ENCODE measurements at places on chromosomes 2 and 18. TPM values are rescaled to one million over a fixed set of nuclear protein-coding genes. Genes with fewer than 3 reads are reported as not detected.
A peak's percentile ranks its signal among the peaks of the same experiment; 100 is the strongest.

Gene CNDP1
- not detected for total RNA-seq

Gene SH2D6
- total RNA-seq = 0.88 TPM

Gene MLPH
- total RNA-seq = not detected

DNA sequence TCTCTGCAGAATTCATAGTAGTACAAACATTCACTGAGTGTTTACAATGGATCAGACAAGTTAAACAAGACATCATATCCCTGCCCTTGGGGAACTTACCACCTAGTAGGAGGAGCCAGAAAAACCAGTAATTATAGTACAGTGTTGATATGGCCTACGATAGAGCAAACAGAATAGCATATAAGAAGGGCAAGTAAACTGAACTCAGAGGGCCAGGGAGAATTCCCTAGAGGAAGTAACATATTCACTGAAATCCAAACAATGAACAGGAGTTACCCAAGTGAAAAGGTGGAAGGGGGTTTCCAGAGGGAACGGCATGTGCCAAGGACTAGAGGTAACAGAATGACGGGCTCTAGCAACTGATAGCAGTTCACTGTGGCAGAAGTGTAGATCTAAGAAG is 34.1 kb downstream of the NHEJ1 start:
- no peaks in the 10 kb centered on the region for H3K27me3 ChIP-seq
- no peak overlapping the region for H3K4me3 ChIP-seq
- H3K27ac ChIP-seq = no peak overlapping the region
- no peak for DNase-seq

Gene MEP1B
- not detected for total RNA-seq

DNA sequence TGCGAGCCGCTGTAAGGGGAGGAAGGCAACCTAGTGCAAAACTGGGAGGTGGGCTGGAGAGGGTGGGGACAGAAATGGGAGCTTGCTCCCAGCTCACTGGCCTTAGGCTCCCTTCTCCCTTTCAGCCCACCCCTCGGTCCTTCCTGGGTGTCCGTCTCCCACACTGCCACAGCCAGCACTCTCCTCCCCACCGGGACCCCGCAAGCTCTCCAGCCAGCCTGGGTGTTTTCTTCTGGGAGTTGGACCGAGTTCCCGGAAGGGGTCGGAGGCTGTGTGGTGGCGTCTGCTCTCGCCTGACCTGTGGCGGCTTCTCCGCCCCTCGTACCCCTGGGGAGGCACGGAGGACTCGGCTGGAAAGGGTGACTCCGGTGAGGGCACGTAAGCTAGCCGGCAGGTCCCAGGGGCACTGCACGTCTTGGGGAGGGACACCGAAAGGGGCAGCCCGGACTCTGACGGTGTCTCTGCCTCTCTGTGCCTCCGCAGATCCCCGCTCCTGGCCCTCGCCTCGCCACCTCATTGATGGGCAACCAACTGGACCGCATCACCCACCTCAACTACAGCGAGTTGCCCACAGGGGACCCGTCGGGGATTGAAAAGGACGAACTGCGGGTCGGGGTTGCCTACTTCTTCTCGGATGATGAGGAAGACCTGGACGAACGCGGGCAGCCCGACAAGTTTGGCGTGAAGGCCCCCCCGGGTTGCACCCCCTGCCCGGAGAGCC is 1.1 kb downstream of the LRATD1 start:
- H3K4me1 ChIP-seq = no peaks in the 10 kb centered on the region
- DNase-seq = no peak
- peaks cover 59% of the 10 kb centered on the region for H3K27me3 ChIP-seq
- H3K27ac ChIP-seq = no peak overlapping the region
- H3K36me3 ChIP-seq = no peaks in the 10 kb centered on the region

DNA sequence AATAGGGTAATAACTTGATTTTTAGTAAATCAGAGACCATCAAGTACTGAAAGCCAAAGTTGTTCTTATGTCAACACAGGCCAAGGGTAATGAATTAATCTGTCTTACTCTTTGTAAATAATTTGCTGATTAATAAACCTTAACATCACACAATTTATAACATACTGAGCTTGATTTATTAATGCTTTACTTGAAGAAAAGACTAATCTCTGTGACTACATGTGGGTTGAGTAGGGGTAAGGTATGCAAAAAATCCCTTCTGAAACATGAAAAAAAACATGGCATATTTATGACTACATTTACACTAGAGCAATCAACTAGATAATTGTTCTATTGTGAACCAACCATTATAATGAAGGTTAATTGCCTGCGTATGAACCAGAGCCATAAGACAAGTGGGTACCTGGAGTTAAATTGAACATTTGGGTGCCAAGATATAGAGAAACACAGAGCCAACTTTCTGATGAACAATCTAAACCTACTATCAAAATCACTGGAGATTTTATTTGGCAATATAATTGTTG is 67.7 kb upstream of the GRB14 start:
- no peak overlapping the region for H3K4me3 ChIP-seq
- DNase-seq = no peak
- no peaks in the 10 kb centered on the region for H3K4me1 ChIP-seq
- no peaks in the 10 kb centered on the region for H3K36me3 ChIP-seq

DNA sequence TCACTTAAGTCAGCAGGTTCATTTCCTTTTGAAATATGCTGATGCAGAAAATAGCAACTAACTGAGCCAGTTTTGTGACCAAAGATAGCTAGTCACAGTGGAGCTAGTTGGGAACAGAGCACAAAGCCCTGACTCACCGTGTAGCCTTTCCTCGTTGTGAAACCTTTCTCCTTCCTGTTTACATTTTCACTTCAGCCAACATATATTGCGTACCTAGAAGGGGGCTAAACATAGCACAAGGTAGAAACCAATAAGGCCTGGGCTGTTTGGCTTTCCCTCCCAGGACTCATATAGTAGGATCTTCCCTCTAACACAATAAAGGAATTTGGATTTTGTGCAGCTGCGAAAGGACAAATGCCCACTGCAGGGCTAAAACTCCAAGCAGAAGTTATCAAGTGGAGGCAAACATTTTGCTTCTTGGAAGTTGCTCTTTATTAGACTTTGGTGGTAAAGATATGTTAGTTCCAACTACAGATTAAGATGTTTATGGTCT is 24.5 kb upstream of the LPIN2 start:
- H3K27ac ChIP-seq = no peak overlapping the region
- no peaks in the 10 kb centered on the region for H3K27me3 ChIP-seq
- no peaks in the 10 kb centered on the region for H3K36me3 ChIP-seq
- DNase-seq = no peak

Gene DLX1
- total RNA-seq = not detected

Gene CBLN2
- total RNA-seq = not detected

- H3K4me1 ChIP-seq = no peaks in the 10 kb centered on the region
- H3K27me3 ChIP-seq = no peaks in the 10 kb centered on the region
- H3K36me3 ChIP-seq = no peaks in the 10 kb centered on the region
- no peak for DNase-seq
- no peak overlapping the region for H3K27ac ChIP-seq
- H3K4me3 ChIP-seq = no peak overlapping the region
These were observed 36.6 kb upstream of the CETN1 start for GRCh38 chr18:543447-544078.

DNA sequence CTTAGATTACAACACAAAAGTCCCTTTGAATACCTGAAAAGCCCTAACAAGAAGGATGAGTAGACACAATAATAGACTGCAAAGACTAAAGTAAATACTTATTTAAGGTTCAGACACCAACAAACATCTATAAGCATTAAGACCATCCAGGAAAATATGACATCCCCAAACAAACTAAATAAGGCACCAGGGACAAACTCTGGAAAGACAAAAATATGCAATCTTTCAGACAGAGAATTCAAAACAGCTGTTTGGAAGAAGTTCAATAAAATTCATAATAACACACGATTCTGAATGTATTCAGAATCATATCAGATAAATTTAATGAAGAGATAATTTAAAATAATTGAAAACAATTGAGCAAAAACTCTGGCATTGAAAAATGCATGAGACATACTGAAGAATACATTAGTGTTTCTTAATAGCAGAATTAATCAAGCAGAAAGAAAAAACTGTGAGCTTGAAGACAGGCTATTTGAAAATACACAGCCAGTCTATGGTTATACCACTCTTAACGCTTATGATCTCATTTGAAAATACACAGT is 1388.8 kb downstream of the DSC3 start:
- H3K27me3 ChIP-seq = no peaks in the 10 kb centered on the region
- H3K4me1 ChIP-seq = no peaks in the 10 kb centered on the region
- no peaks in the 10 kb centered on the region for H3K36me3 ChIP-seq
- no peak for DNase-seq

- no peaks in the 10 kb centered on the region for H3K36me3 ChIP-seq
- DNase-seq = no peak
- H3K27ac ChIP-seq = no peak overlapping the region
- H3K4me1 ChIP-seq = peaks cover 5% of the 10 kb centered on the region
- H3K27me3 ChIP-seq = peaks cover 6% of the 10 kb centered on the region
These were observed 14.1 kb downstream of the SLC4A3 start for GRCh38 chr2:219641390-219642068.

Gene CD226
- total RNA-seq = 19.9 TPM

DNA sequence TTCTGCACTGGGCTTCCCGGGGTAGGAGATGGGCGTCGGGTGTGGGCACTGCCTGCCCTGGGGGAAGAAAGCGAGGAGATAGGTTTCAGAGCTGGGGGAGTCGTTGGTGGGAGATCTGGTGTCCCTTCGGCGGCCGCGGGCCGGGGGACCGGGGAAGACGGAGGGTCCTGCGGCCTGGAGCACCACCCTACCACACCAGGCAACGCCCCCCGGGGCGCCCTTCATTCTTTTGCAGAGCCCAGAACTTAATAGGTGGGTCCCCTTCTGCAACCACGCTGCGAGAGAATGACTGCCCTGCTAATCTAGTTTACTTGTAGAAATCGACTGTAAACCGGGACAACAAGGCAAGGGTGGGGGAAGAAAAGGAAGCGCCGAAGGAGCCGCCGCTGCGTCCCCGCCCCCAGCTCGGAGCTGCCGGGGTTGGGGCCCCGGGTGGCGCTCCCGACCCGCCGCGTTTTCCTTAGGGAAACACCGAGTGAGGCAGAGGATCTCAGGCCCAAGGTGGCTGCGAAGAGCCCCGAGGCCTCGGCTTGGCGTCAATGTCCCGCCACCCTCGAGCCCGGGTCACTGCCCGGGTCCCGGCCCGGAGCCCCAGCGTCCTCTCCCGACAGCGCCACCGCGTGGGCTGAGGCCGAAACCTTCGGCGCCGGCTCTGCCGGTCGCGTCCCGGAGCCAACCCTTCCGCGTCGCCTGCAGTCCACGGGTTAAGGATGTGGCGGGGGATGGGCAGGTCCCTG is 5.4 kb upstream of the SATB2 start:
- no peaks in the 10 kb centered on the region for H3K36me3 ChIP-seq
- peaks cover 67% of the 10 kb centered on the region for H3K27me3 ChIP-seq
- H3K4me1 ChIP-seq = peaks cover 30% of the 10 kb centered on the region
- H3K4me3 ChIP-seq = peak overlapping the region; percentile 50
- no peak overlapping the region for H3K27ac ChIP-seq

GRCh38 chr2:191125646-191126045 is 25.1 kb downstream of the STAT4 start:
- H3K27ac ChIP-seq = no peak overlapping the region
- peaks cover 47% of the 10 kb centered on the region for H3K36me3 ChIP-seq
- DNase-seq = no peak
- H3K27me3 ChIP-seq = no peaks in the 10 kb centered on the region
- H3K4me3 ChIP-seq = no peak overlapping the region
- H3K4me1 ChIP-seq = peaks cover 64% of the 10 kb centered on the region

Gene CFC1
- not detected for total RNA-seq

DNA sequence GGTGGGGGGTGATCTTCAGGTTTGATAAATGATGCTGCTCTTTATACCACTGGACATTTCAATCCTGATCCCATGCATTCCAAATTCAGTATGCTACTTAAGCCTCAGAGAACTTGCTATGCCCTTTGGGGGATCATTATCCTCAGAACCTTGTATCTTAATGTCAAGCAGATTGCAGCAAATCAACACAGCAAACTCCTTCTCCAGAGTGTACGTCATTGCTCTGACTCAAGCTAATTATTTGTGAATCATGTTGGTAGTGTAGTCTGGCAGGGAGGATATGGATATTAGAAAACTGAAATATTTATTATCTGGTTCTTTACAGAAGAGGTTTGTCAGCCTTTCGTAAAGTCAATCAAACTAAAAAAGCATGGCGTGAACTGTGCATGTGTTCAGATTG is 562.5 kb upstream of the FAM98A start:
- H3K36me3 ChIP-seq = no peaks in the 10 kb centered on the region
- H3K4me3 ChIP-seq = no peak overlapping the region
- no peak for DNase-seq
- no peaks in the 10 kb centered on the region for H3K4me1 ChIP-seq

DNA sequence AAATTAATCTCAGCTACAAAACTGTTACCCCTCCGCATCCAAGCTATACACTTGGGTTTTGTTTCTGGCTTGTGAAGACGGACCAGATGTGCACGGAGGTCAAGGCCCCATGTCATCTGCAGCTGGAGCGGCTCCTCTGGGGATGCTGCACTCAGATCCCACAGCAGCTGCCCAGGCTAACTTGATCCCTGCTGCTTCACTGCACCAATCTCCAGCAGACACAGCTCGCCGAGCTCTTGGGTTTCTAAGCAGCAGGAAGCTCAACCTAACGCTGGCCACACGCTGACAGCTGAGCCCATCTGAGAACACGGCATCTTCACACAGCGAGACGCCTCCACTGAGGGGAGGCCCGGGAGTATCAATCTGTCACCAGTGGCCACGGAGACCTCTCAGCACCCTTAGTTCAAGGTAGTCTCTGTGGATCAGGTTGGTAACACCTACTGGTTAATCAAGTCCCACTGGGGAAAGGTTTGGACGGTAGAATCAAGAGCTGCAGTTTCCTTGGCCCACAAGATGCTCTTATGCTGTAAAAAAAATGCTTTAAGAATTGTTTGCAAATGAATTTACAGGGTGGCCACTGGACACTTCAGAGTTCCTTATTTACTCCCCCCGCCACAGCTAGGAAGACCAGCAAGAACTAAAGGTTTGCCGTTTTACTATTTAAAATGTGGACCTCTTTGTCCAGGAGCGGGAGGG is 67.5 kb downstream of the EMILIN2 start:
- H3K36me3 ChIP-seq = peaks cover 30% of the 10 kb centered on the region
- no peak overlapping the region for H3K4me3 ChIP-seq
- no peaks in the 10 kb centered on the region for H3K27me3 ChIP-seq
- H3K4me1 ChIP-seq = peaks cover 16% of the 10 kb centered on the region
- H3K27ac ChIP-seq = no peak overlapping the region

Gene LOXHD1
- total RNA-seq = not detected

DNA sequence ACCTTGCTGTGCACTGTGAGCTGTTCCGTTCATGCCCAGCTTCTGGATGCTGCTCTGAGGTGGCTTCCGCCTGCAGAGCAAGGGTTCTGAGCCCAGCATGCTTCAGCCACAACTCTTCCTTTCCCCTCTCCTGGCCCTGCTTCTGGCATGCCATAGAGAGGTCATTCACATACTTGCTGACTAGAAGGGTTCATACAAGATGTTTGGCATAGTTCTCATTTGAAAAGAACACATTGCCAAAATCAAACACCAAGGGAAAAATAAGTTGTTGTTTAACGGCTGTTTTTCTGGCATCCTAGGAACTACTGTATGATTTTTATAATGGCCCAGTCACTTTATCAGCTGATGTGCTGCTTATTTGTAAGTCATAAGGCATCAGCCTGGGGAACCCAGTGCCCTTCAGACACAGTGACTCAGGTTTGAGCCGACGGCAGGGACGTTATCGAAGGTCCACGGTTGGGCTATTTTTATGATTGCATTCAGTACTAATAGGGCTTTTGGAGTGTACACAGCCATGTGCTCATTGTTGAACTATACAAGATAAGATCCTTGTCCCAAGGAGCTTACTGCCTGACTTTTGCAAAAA is 53.9 kb upstream of the CTAGE1 start:
- H3K27ac ChIP-seq = no peak overlapping the region
- no peaks in the 10 kb centered on the region for H3K36me3 ChIP-seq
- H3K4me3 ChIP-seq = no peak overlapping the region
- no peak for DNase-seq
- no peaks in the 10 kb centered on the region for H3K4me1 ChIP-seq

Gene PAX3
- total RNA-seq = not detected

Data from activated naive CD4-positive, alpha-beta T cell treated with anti-CD3 and anti-CD28 coated beads for 36 hours (primary cell).